ENCODE measurements at places on chromosomes 5 and 9.

DNA sequence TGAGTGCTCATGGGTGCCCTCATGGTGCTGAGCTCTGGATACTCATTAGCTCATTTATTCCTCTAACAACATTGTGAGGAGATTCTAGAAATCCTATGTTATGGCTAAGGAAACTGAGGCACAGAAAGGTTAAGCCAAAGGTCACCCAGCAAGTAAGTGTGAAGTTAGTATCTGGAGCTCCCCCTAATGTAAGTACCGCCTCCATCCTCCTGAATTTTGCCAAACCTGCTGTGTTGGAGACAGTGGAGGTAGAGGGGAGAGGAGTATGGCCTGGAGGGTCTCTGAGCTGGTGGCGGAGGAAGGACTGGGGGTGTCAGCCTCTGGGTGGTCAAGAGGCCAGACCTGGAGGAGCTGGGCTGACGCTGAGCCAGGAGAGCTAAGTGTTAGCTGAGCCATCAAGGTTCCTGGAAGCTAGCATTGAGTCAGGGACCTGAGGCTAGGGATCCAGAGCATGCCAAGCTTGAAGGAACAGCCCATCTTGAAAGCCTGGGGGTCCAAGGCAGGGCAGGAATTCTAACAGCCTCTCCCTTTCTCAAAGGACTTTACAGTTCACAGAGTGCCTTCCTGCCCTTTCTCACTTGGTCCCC, 114.8 kb downstream of the RGS3 start:
- no peak for DNase-seq

GRCh38 chr9:86800681-86801080, 146.6 kb downstream of the GAS1 start:
- DNase-seq = no peak

GRCh38 chr5:160260881-160261815, 31.8 kb downstream of the FABP6 start:
- no peak for DNase-seq

DNA sequence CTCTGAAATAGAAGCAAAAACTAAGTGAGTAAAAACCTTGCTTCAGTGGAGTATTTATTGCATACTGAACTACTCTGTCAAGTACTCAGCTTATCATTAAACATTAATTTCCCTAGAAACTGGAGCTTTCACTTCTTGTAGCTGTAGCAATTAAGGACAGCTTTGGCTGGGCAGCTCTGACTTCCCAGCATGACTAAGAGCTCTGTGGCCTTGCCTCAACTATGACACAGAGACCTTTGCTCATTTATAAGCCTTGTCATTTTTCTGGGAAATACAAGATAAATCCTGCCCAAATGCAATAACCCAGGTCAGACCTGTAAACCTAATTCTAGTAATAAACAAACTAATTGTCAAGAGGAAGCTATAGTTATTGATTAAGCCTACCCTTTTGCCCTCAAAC, 65.4 kb upstream of the STK32A start:
- no peak for DNase-seq

GRCh38 chr5:6423327-6424109, 25.1 kb upstream of the UBE2QL1 start:
- no peak for DNase-seq

- DNase-seq = peak; percentile 35
Measured at GRCh38 chr9:33719581-33720374, 75.6 kb upstream of the PRSS3 start.

DNA sequence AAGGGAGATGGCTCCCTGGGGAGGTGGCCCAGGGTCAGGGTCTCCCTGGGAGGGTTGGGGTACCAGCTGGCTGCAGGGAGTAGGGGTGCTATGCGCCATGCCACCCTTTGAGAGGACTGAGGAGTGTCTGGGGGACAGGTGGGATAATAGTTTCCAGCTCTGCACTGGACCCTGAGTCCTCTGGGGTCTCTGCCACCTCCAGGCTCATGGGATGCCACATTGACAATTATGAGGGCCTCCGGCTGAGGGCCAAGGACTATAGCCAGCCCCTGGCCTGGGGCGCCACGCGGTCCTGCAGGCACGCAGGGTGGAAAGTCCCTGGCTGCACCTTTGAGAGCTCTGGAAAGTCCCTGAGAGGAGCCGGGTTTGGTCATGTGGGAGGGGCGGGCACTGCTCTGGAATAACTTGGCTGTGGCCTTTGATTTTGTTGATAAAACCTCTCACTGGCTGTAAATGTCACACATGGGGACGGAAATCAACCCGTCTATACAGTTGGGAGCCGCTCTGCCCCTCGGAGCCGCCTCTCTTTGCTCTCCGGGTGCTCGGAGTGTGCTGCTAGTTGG, 16.0 kb downstream of the TRAF2 start:
- DNase-seq = peak; percentile 92

- no peak for DNase-seq
Measured at GRCh38 chr9:89425921-89426383, 72.0 kb downstream of the SEMA4D start.

DNA sequence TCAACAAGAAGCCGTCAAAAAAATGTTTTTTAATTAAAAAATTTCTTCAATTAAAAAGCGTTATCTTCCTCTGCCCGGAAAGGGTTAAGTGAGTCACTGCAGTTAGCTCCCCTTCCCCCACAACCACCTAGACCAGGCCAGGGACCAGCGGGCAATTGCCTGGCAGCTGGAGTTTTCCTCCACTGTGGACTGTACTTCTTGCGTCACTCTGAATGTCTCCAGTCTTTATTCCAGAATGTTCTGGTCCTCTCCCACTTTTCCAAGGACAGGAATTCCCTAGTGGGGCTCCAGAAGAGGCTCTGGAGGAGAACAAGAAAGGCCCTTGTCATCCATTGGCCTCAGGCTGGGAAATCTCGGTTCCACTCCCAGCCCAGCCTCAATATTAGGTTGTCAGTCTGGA, 114.0 kb downstream of the C9orf50 start:
- DNase-seq = no peak

DNA sequence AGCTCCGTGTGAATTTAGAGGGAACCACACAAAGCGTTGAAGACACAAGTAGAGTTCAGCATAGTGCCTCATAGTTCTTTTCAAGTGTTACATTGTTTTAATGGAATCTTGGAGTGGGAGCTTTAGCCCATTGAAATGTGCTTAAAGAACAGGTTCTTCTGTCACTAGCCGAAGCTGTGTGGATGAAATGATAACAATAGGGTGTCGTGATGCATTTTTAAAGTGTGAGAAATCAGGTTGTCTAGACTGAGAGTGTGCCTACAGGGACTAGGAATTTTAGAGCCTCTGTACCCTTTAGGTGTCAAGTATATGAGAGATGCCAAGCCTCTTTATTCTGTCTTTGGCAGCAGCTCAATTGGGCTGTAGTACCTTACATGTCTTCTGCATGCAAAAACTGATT, 83.0 kb downstream of the NDUFS4 start:
- no peak for DNase-seq

GRCh38 chr9:71709384-71709783, 58.9 kb downstream of the CEMIP2 start:
- no peak for DNase-seq

GRCh38 chr5:149419859-149420544, 40.9 kb upstream of the IL17B start:
- DNase-seq = no peak

DNA sequence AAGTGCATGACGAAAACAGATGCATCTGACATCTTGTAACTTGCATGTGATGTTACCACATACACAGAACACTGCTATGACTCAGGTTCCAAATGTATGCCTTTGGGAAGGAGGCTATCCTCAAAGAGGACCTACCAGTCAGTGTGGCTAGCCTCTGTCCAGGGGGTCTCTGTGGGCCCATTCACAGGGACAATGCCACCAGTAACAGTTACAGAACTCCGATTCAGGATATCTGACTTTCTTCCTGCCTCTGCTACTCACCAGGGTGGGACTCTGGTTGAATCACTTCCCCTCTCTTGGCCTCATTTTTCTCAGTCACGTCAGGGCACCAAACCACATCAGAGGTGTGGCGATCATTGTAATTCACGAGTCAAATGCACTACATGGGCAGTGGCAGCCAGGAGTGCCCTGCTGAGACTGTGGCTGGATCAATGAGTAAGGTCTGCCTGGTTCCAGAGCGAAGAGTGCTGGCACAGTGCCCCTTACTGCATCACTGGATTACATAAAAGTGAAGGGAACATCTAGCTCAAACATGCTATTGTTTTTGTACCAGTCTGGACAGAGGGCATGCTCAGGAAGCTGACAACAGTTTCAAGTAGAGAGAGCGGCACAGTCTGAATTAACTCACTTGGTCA, 13.2 kb downstream of the ATOX1 start:
- no peak for DNase-seq

- no peak for DNase-seq
Measured at GRCh38 chr9:34994900-34995669, 5.5 kb downstream of the DNAJB5 start.

- DNase-seq = no peak
Measured at GRCh38 chr5:104347119-104347708, 784.6 kb upstream of the NUDT12 start.

GRCh38 chr9:117546894-117547678, 132.2 kb upstream of the ASTN2 start:
- peak; percentile 12 for DNase-seq

- DNase-seq = no peak
Measured at GRCh38 chr9:79430619-79431018, 141.1 kb upstream of the TLE4 start.

- peak; percentile 38 for DNase-seq
Measured at GRCh38 chr5:138975098-138975847, 100.1 kb upstream of the LRRTM2 start.

DNA sequence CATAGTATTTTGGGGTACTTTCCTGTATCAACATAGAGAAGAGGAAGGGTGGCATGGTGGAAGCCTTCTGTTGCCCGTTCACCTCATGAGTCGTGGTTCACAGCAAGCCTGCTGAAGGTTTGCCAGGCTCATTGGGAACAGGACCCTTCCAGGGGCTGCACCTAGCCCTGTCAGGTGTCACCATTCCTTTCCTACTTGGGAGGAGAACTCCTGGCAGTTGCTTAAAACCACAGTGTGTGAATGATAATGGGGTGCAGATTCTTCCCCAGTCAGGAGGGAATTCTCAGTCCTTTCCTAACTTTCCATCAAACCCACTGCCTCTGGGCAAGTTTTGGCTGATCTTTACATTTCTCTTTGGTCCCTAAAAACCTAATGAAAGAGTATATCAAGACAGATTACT, 99.4 kb upstream of the CTNND2 start:
- no peak for DNase-seq

GRCh38 chr9:81720450-81721086, 31.2 kb upstream of the TLE1 start:
- DNase-seq = no peak

DNA sequence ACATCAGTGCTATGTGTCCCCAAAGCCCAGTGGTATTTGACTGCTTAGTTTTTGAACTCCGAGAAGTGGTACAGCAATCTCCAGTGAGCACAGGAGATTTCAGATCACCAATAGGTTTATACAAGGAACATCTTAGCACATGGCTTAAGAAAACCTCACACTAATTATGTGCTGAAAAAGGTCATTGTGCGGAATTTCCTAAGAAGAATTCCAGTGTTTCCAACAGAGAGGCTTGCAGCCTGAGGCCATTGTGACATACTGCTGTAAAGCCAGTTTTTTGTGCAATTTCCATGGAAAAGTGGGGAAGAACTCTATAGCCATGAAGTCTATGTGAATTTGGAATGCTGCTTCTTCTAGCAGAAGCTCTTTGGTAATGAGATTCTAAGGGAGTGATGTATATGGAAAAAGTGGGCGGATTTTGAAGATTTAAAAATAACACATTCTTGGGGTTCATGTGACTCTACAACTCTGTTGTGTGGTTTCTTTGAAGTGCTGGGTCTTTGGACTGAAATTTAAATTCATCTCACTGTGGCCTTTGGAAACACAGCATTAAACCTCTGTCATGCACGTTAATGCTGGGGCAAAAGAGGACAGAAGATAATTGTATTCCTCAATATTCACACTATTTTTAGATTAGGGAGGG, 110.5 kb upstream of the CD180 start:
- no peak for DNase-seq

DNA sequence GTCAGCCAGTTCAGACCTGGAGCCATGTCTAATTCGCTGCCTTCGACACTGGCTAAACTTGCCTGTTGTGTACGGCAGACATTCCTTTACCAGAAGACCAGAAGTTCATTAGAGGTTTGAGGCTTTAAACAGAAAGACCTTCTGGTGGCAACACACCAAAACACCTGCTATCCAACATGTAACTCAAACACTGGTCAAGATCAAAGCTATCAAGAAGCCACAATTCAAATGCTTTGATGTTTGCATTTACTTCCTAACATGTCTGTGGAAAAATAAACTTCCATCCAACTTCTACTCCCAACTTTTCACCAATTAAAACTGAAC, 91.0 kb upstream of the RETREG1 start:
- no peak for DNase-seq

DNA sequence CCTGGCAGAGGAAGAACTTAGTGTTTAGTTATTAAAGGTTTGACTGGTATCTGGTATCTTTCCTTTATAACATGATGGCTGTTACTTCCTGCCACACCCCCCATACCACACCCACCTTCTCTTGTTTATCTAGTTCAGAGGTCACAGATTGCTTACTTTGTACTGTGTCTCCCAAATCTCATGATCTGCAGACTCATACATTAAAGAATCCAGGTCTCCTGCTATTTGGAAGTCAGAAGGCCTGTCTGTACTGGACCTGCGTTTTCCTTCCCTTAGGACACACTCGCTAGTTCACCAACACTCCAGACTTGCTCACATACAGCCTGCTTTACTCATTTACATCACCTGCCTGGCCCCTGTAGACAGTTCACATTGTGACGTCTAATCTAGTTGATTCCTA, 39.3 kb downstream of the NUDT12 start:
- DNase-seq = no peak

- no peak for DNase-seq
Measured at GRCh38 chr9:8926461-8926860, 1126.9 kb upstream of the DMAC1 start.

DNA sequence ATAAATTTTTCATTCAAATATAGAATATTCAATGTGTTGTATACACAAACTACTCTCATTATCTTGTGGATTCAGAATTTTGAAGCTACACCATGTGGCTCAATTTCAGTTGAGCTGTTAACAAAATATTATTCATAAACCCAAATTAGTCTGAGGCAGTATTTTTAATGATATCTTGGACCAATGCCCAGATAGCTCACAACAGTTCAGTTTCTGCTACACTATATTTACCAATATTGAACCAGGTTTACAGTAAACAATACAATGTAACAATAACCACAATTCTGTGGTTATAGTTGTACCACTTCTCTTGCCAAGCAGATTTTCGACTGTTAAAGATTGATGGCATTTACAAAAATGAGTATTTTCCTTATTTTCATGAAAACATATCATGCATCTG, 99.9 kb downstream of the SSBP2 start:
- no peak for DNase-seq

- DNase-seq = no peak
Measured at GRCh38 chr9:135135929-135136315, 48.5 kb downstream of the OLFM1 start.

DNA sequence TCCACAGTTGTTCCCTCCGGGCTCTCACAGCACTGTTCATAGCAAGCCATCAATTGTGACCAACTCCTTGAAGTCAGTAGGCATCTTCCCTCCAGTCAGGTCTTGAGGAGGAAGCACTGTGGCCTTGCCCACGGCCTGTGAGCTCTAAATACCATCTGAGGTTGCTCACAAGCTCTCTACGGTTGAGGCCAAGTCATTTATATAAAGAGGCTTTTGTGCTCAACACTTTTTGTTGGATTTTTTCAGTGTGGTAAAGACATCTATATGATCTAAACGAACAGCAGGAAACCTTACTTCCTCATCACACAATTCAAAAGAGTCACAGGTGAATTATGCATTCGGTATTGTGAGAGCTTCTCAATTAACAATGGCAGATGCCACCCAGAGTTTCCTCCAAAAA, 97.3 kb downstream of the ZNF462 start:
- DNase-seq = no peak

Data from GM10248 (cell line).